ENCODE measurements at places on chromosomes 2 and 18.

- DNase-seq, result no peak
These were observed 391.2 kb downstream of the PTPRM start for GRCh38 chr18:7958081-7958896.

- no peak for DNase-seq
These were observed 111.6 kb upstream of the HAAO start for GRCh38 chr2:42903821-42904575.

DNA sequence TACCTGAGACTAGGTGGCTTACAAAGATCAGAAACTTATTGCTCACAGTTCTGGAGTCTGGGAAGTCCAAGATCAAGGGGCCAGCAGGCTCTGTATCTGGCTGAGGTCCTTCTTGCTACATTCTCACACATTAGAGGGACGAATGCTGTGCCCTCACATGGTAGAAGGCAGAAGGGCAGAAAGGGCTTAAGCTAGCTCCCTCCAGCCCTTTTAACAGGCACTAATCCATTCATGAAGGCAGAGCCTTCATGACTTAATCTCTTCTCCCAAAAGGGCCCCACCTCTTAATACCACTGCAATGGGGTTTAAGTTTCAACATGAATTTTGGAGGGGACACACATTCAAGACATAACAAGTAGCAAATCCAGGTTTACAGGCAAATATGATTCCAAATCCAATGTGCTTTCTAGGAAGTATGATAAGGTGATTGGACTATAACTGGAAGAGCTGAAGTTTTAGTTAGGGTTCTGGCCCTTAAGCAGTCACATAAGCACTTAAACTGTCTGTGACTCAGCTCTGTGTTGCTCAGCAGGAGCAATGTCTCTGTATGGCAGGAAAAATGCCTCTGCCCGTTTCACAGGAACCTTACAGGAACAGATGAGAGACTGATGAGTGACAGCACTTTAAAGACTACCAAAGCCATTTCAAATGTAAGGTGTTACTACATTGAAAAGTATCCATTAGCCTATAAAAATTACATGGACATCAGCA lies 119.6 kb upstream of the PTPRM start:
- DNase-seq, result no peak

DNA sequence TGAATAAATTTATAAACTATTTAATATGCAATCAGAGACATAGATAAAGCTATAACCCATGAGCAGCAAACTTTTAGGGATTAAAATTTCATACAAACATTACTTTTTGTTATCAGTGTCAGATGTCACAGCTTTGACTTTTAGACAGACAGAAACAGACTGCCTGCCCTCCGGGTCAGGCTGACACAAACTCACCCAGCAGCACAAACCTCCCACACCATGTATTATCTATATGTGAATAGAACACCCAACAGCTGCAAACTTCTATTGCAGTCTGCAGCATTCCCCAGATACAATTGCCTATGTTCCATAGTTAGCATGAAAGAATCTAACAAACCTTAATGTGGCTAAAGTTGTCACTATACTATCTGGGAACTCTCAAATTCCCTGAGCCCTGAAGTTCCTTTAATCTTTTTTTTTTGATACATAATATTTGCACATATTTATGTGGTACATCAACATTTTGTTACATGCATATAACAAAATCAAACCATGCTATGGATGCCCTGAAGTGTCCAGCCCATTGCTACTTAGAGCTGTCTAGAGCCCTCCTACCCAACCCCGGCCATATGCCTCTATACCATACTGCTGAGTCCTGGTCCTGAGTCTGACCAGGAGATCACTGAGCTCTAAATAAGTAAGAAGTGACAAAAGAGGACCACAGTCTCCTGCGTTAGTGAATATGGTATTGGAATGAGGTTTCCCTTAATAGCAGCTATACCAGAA lies 214.4 kb downstream of the ZNF385B start:
- DNase-seq, result no peak

DNA sequence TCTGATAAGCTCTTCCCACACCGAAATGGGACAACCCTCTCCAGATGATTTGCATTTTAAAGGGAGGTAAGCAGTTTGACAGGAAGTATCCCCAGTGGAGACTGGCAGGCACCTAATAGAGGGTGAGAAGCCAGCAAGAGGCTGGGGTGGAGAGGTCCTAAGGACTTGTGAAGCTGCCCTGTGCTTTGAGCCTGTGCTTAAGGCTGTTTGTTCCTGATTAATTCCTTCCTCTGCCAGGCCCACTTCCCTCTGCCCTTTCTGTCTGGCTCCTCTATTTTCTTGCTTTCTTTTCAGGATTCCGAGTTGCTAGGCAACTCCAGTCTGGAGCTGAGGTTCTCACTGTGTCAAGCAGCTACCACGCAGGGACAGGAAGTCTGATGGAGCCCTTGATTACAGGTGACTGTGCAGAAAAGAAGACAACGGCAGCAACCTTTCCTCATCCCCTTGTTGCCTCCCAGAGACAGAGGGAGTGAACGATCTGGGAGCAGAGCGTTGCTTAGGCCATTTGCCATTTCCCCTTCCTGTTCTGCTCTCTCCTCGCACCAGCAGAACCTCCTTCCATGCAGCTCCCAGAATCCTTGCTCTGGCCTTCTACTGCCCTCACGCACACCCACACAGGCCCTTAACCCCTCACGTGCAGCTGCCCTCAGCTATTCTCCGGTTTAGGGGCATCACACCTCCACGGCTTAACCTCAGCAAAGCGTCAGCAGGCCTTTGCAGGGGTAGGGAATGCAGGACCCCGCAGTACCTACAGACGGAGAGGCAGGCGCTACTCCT lies 103.6 kb upstream of the CELF4 start:
- no peak for DNase-seq

- DNase-seq, result peak; percentile 35
These were observed 34.5 kb upstream of the RAB31 start for GRCh38 chr18:9673296-9674251.

GRCh38 chr18:35619464-35619863 lies 37.9 kb downstream of the GALNT1 start:
- DNase-seq, result no peak

DNA sequence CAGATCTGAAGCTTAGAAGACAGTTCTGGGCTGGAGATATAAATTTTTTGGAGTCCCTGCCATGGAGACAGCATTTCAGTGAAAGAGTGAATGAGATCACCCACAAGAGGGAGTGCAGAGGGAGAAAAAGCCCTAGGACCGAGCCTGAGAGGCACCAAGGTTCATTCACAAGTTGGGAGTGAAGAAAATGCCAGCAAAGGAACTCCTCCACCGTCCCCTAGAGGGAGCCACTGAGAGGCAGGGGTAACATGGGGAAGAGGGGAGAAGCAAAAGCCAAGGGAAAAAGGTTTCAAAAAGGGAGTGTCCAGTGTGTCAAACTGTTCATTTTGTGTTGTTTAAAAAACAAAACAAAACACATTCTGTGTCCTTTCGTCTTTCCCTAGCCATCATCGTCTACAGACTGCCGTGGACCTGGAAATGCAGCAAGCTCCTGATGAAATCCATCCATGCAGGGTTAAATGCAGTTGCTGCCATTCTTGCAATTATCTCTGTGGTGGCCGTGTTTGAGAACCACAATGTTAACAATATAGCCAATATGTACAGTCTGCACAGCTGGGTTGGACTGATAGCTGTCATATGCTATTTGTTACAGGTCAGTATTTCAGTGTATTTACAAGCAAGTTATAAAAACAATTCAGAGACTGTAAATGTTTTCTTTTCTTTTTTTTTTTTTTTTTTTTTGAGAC lies 19.1 kb downstream of the CYBRD1 start:
- DNase-seq, result no peak

GRCh38 chr2:218878486-218878885 lies 2.2 kb upstream of the WNT10A start:
- no peak for DNase-seq

- DNase-seq, result no peak
These were observed 41.1 kb downstream of the RAB3GAP1 start for GRCh38 chr2:135093193-135093592.

DNA sequence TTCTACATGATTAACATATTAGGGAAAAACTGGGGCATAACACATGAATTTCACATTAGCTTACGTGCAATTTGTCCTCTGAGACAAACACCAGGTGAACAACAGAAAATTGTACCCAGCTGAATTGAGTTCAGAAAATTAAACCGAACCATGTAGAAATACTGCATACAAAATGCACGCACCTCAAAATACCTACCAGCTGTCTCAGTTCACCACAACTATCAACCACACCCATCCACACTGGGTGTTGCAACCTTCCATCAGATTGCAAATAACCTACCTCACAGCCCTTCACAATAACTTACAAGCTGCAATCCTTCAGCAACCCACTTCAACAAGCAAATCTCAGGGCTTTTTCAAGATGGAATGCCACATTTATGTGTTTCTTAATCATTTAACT lies 55.9 kb downstream of the UNC50 start:
- no peak for DNase-seq

GRCh38 chr2:226983895-226984749 lies 148.3 kb downstream of the RHBDD1 start:
- no peak for DNase-seq

- DNase-seq, result peak; percentile 45
These were observed 11.4 kb downstream of the SNED1 start for GRCh38 chr2:241009601-241010530.

GRCh38 chr2:172416447-172417058 lies 10.8 kb upstream of the ITGA6 start:
- no peak for DNase-seq

- no peak for DNase-seq
These were observed 224.8 kb downstream of the NEDD4L start for GRCh38 chr18:58268849-58269248.

All from AG09319 (cell line).